Right renal pelvis (tissue), 4 donors: ENCODE measurements at places on chromosomes 4 and X.

GRCh38 chr4:16516796-16517439 lies 290.6 kb upstream of the TAPT1 start:
- peak; percentile 22 for DNase-seq

DNA sequence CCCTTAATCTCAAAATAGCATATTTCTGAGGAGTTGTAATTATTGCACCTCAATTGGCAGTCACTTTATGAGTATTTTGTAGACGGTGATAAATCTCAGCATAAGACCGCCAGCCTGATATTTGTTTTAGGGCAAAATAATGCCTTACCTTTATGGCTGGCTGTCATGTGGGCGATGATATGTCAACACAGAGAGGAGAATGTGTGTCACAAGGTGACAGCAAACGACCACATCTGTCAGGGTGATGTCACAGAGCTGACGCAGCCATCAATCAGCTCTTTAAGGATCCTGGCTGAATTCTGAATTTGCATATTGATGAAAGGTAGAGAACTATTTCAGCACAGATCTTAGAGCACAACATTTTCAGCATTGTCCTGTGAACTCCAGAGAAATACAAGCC lies 209.7 kb downstream of the CEP135 start:
- no peak for DNase-seq

DNA sequence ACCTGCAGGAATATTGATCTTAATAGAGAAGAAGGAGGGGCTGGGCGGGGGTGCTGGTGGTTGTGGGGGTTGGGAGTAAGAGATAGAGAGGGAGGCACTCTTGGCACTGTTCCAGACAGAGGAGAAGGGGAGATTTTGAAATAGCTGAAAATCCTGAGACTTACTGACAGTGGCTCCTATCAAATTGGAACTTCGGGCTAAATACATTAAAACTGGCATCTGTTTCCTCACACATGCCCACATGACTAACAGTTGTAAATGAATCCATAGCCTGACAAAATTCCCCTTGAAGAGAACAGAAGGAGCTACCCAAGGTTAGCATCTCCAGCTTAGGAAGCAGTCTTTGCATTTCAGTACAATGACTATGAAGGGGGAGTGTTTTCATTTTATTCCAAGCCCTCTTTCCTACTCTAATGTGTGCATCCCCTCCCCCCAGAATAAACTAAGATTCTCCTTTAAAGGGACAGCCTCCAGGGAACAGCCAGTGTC lies 1.4 kb downstream of the DCX start:
- DNase-seq, result no peak

- no peak for DNase-seq
Observed at GRCh38 chr4:183763990-183764754, 105.1 kb downstream of the TRAPPC11 start.

DNA sequence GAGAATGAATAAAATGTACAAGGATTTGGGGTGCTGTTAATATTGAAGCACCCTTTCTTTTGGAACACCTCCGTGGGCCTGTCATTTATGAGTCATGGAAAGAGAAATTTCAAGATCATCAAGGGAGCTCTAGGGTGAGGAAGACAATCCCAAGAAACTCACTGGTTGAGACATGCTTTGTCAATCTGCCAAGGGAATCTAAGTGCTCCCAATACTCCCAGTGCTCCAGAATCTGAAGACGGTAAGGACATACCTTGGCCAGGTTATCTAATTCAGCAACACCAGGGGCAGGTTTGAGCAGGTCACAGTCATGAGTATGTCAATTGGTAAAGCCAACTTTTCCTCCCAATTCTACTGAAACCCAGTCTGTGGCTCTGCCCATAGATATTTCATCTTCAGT lies 556.4 kb upstream of the CPEB2 start:
- no peak for DNase-seq

GRCh38 chr4:67343199-67343598 lies 202.1 kb downstream of the CENPC start:
- DNase-seq, result peak; percentile 6

GRCh38 chrX:1330605-1331004 lies 6.0 kb upstream of the IL3RA start:
- DNase-seq, result no peak

DNA sequence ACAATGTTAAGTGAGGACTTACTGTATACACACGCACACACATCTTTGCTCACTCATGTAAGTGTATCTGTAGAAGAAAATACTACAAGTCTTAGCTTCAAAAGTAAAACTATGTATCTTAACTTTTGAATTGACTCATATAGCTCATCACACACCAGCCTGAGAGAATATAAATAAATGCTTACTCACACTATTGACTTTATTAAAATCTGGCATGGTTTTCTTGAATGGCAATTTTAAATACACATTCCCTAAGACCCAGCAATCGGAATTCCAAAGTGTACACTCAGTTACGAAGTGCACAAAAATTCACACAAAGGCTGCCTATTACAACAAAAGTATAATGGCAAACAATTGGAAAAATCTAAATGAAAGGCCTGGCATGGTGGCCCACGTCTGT lies 2.0 kb downstream of the ERCC6L start:
- no peak for DNase-seq

GRCh38 chr4:135244056-135244455 lies 1042.5 kb upstream of the PABPC4L start:
- DNase-seq, result peak; percentile 10

DNA sequence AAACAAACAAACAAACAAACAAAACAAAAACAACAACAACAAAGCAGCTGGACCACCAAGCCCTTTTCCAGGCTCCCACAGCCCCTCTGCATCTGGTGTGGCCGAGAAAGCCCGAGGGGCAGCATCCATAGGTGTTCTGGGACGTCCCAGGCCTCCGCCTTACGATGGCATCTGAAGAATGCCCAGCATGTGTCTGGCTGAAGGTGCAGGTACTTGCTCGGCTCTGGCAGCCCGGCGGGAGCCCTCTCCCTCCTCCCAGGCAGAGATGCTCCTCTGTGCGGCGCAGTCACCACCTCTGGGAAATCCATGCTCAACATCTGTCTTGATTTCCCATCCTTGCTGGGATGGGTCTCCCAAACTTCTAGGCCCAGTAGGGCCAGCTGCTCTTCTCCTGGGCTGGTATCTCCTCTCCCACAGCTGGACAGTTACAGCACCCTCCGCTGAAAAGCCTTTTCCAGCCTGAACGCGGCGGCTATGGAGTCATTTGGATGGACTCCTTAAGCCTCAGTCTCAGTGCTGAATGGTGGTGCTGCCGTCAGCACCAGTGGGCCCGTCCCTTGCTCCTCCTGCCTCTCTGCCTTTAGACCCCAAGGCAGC lies 4.3 kb downstream of the PSAPL1 start:
- no peak for DNase-seq

- DNase-seq, result no peak
Observed at GRCh38 chrX:153440556-153441135, 5.2 kb downstream of the TREX2 start.

GRCh38 chr4:80539190-80539589 lies 203.7 kb downstream of the CFAP299 start:
- DNase-seq, result no peak

- no peak for DNase-seq
Observed at GRCh38 chr4:163485589-163485988, 8.9 kb upstream of the TMA16 start.

DNA sequence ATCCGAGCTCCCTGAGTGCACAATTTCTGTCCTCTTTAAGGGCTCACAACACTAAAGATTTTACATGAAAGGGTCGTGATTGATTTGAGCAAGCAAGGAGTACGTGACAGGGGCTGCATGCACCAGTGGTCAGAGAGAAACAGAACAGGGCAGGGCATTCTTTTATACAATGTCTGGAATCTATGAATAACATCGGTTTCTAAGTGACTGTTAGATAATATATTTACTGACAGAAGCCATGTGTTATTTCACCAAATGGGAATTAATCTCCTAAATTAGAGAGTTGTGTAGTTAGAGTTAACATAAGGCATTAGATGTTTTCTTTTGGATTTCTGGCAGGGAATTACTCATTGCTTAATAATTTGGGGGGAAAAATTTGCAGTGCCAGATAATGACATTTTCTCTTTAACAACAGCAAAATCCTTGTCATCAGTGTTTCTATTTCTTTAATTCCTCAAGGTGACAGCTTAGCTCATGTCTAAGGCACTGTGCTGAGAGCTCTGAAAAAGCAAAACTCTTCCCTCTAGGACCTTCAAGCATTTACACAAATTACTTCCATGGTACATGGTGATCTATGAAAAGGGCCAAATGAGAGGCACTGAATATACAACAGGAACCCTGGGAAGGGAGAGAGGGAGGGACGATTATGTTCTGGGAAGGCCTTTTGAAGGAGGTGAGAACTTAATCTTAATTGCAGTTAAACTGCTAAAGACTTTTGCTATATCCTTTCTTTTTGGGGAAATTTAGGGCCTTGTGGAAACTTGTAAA lies 145.0 kb downstream of the RTL3 start:
- no peak for DNase-seq

DNA sequence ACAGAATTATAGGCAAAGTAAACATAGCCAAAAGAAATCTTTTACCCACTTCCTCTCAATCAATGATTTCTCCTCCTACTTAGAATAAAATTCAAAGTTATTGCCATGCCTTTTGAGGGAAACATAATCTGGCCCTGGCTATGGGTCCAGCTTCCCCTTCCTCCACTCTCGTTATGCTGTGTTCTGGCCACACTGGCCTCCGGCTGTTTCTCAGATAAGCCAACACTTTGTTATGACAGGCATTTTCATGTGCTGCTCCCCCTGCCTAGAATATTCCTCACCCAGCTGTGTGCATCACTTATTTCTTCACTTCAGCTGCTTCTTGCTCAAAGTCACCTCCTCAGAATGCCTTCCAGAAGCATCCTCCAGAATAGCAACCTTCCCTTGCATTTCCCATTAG lies 386.6 kb upstream of the AADAT start:
- no peak for DNase-seq

DNA sequence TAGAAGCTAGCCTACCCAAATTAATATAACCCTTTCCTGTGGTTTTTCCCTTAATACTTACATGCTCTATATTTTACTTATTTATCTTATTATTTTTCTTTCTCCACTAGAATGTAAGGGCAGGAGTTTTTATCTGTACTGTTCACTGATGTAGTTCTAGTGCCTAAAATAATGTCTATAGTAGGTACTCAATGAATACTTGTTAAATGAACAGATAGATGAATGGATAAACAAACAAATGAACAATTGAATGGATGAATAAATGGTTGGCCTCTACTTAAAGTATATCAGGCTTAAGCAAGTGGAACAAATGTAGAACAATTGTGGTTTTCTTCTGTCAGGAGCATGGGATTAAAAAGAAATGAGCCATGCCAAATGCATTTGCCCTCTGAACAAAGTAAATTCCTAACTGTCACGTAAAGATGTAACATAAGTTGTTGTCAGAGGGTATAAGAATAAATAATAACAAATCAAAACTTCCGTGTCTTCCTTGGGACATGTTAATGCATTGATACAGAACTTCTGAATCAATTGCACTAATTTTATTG lies 54.1 kb downstream of the SYTL5 start:
- no peak for DNase-seq

- DNase-seq, result no peak
Observed at GRCh38 chr4:107718351-107718965, 1.6 kb downstream of the PAPSS1 start.

DNA sequence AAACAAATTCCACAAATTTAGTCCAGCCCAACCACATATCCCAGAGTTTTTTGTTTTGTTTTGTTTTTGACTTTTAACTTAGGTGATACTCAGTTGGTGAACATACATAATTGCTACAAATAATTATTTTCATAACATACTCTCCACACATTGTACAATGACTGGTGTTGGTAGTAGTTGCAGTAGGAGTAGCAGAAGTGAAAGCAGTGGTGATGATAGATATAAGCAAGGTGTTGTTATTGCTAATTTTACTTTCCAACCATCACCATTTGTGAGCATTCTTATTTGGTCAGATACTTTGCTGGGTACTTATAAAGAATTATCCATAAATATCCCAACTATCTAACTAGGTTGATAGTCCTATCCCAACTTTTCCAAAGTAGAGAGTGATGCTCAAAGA lies 47.3 kb downstream of the ARHGAP24 start:
- DNase-seq, result no peak

GRCh38 chr4:15295421-15296162 lies 132.2 kb upstream of the C1QTNF7 start:
- DNase-seq, result no peak

DNA sequence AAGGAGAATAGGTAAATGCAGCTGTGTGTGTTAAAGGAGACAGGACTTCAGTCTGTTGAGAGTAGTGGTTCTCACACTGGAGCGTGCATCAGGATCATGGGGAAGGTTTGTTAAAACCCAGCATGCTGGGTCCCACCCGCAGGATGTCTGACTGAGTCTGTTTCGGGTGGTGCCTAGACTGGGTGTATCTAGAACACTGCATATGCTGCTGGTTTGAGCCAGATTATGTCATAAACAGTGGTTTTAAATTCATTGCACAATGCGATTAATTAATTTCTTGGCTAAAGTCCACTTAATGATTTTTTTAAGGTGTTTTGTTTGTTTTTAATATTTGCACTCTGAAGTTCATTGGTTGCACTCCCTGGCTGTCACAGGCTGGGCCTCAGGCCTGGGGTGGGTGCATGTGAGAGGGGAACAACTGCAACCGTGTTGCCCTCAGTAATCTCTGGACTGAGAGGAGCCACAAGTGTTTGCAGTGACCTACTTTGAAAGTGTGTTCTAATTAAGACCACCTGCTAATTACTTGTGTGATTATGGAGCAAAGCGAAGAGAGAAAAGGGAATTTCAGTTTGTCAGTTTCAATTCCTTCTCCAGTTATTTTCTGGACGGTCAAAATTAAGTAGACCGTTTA lies 8.3 kb downstream of the HCCS start:
- no peak for DNase-seq

GRCh38 chr4:121686255-121686654 lies 10.5 kb downstream of the ANXA5 start:
- no peak for DNase-seq

DNA sequence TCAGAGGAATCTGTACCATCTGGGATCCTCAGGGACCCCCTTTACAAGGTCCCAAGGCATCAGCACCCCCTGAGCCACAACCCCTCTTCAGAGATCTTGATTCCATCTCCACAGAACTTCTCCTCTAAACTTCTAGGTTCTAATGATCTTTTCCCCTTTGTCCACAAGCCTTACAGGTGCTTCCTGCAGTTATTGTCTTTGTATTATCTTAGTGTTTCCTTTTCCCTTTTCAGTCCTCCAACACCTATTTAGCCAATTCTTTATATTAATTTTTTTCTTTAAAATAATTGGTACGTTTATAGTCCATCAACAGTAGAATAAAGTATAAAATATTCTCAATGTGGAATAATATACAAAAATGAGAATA lies 35.2 kb upstream of the FAM241A start:
- DNase-seq, result no peak

GRCh38 chr4:183255487-183255886 lies 64.6 kb downstream of the CLDN22 start:
- no peak for DNase-seq

DNA sequence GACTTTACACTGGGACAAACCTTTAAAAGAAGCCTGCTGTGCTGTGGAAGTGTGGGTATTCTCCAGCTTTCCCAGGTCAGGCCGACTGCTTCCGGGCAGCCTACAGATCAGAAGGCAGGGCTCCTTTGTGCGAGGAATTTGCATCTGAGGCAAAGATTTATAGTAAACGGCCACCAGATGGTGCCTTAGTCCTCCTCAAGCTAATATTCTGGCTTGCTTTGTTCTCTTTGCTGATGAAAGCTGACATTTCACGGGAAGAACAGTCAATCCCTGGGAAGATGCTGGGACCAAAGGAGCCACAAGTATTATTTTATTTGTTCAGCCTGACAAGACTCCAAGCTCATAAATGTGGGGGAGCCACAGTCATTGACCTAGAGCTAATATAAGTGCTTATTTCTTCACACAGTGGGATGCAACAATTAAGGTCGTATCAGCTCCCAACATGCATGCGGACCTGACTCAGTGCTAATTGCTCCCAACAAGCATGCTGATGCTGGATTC lies 120.7 kb upstream of the TRIM2 start:
- peak; percentile 69 for DNase-seq

GRCh38 chr4:85748654-85749053 lies 273.7 kb downstream of the ARHGAP24 start:
- no peak for DNase-seq
